H4 (cell line): ENCODE measurements at places on chromosomes 11 and 22. TPM values are rescaled to one million over a fixed set of nuclear protein-coding genes. Genes with fewer than 3 reads are reported as not detected.

DNA sequence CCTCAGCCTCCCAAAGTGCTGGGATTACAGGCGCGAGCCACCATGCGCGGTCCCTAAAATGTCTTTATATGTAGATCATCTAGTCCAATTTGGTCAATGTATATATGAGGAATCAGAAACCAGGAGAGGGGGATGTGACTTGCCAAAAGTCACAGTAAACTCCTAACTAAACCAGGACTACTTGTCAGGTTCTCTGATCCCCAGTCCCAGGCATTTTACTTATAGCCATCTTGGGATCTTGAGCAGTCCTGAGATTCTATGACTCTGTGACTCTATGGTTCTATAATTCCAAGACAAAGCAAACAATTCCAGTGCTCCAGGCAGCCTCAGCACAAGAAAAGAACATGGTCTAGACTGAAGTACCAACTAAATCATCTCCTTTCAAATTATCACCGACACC, at the start of gene MS4A5:
TSS of gene MS4A5 (plus strand) at position 301 of the 400 bp plus-strand sequence. CDS start 103 bp downstream, outside the sequence.
- DNase-seq: no peak

DNA sequence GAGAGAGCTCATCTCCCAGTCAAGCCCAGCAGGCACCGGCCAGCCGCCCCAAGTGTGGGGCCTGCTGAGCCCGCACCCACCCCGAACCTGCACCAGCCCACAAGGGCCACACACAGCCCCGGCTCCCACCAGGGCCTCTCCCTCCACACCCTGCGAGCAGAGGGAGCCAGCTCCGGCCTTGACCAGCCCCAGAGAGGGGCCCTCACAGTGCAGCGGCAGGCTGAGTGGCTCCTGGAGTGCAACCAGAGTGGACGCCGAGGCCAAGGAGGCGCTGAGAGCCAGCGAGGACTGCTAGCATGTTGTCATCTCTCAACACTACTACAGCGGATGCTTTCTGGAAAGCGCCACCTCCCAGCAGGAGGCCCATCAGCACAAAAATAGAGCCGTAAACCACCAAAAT, 10.9 kb downstream of the DEFB108B start:
- no peak for DNase-seq

GRCh38 chr11:126127898-126128297, 65.2 kb upstream of the CDON start:
- DNase-seq: no peak

SLC5A12 gene
- not detected in 2 replicates for total RNA-seq

DDIAS gene
- 12.2 and 18.7 TPM in 2 replicates for total RNA-seq

IPO7 gene
- 72.0 and 88.9 TPM in 2 replicates for total RNA-seq

RAB39A gene
- total RNA-seq: 0.92 and 1.4 TPM in 2 replicates

DNA sequence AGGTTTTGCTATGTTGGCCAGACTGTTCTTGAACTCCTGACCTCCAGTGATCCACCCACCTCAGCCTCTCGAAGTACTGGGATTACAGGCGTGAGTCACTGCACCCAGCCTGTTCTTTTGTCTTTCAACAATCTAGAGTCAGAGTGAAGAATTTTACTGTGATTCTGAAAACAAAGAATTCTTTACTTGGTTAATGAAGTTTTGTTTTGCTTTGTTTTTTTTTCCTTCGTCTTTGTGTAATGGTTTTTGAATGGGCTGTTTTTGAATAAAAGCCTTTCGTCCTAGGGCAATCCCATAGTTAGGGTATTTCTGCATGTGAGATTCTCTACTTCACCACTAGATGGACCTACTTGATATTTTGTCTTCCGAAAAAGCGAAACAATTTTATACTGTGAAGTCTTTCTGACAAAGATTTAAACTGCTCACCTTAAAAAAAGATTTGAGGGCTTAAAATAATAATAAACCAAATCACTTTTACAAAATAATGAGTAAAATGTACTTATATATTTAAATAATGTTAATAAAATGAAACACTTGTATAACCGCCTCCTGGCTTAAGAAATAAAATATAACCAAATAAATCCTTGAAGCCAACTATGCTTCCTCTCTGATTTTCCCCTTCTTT, 43.4 kb upstream of the SC5D start:
- DNase-seq: peak; percentile 66

LSP1 gene
- 3.3 TPM in 2 replicates for total RNA-seq

DNA sequence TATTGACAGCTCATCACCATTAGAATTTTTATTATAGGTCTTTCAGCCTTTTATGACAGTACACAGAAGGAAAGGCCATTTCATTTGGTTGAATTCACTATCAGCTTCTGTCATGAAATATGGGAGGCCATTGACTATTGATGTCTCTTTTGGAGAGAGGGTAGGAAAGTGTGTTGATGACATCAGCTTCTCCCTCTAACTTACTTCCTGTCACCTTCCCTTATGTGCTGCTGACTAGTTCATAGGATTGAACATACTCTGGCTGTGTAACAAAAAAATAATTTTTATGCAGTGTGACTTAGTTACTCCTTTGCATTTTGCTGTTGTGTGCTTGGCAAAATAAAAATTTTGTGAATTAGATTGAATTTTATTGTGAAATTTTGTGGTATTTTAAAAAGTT, 769.2 kb downstream of the METTL15 start:
- no peak for DNase-seq

ARHGAP8 gene
- total RNA-seq: 2.5 TPM in 1 of 2 replicates, not detected in the other

DNA sequence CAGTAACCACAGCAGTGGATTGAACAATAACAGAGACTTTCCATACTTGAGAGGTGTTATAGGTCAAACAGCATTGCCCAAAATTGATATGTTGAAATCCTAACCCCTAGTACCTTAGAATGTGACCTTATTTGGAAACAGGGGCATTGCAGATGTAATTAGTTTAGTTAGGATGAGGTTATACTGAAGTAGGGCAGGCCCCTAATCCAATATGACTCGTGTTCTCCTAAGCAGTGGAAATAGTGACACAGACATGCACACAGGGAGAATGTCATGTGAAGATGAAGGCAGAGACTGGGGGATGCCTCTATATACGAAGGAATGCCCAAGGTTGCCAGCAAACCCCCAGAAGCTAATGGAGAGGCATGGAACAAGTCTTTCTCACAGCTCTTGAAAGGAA, 270.5 kb downstream of the TENM4 start:
- DNase-seq: no peak

DNA sequence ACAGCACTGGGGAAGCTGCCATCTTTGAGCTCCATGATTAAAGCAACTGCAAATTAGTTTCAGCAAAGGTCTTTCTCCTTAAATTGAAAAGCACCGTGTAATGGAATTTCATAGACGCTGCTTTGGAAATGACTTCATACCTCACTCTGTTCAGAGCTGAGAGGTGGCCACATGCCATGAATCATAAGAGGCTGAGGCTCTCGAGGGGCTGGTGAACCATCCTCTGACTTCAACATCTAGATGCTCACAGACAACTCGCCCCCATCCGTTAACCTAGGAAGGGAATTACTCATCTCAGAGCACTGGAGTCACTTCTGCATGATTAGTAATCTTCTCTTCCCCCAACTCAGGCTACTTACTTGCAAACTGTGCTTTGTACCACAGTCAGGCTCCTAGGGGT, 122.3 kb downstream of the RCN1 start:
- DNase-seq: peak; percentile 46

- no peak for DNase-seq
Observed at GRCh38 chr11:134654161-134654915, 242.3 kb upstream of the B3GAT1 start.

TRIM49 gene
- not detected in 2 replicates for total RNA-seq

DNA sequence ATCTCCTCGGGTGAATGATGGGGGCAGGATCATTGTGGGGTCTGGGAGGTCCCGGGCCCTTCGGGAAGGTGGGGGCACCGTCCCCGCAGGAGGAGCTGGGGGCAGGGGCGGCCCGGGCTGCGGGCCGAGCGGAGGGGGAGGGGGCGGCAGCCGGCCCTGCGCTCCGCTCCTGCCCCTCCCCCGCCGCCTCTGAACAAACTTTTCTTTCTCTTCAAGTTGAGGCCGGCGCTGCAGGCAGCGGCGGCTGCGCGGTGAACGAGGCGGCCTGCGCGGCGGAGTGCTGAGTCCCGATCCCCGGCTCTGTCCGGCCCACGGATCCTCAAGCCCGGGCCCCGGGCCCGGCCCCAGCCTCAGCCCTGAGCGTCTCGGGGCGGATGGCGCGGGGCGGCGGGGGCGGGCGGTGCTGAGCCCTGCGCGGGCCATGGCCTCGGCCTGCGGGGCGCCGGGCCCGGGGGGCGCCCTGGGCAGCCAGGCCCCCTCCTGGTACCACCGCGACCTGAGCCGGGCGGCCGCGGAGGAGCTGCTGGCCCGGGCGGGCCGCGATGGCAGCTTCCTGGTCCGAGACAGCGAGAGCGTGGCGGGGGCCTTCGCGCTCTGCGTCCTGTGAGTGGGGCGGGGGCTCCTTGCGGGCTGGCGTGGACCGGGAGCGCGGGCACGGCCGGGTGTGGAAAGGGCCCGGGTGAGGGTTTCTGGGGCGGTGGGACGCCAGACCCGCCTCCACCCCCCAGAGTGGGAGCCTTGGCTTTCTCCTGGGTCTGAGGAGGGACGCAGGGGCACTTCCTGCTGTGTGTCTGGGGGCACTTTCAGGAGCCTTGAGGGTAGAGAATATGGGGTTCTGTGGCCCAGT, at the start of gene INPPL1:
TSS of gene INPPL1 (plus strand) at position 204 of the 847 bp plus-strand sequence. CDS start at position 422, 218 bp downstream.
- no peak for DNase-seq

GRCh38 chr11:116499396-116500003, 273.3 kb downstream of the BUD13 start:
- peak; percentile 35 for DNase-seq

OR52N4 gene
- not detected in 2 replicates for total RNA-seq

DNA sequence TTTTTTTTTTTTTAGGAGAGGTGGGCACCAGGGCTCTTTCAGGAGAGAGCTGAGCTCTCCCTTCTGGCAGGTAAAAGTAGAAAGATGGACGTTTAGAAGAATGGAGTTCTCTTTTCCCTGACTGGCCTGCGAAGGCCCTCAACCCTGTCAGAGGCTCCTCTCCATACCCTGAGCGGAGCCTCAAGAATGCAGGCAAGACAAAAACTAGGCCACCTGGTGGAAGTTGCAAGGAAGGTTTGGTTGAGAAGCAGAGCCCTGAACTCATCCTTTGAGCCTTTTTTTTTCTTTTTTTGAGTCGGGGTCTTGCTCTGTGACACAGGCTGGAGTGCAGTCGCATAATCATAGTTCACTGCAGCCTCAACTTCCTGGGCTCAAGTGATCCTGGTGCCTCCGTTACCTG, 1.4 kb downstream of the OTOG start:
- DNase-seq: no peak

SCGB1C1 gene
- total RNA-seq: not detected in 2 replicates
